LNCaP clone FGC (cell line): ENCODE measurements at places on chromosomes 2 and 18.

- DNase-seq, result no peak
These were observed 169.4 kb downstream of the SMAD7 start for GRCh38 chr18:48781163-48781987.

DNA sequence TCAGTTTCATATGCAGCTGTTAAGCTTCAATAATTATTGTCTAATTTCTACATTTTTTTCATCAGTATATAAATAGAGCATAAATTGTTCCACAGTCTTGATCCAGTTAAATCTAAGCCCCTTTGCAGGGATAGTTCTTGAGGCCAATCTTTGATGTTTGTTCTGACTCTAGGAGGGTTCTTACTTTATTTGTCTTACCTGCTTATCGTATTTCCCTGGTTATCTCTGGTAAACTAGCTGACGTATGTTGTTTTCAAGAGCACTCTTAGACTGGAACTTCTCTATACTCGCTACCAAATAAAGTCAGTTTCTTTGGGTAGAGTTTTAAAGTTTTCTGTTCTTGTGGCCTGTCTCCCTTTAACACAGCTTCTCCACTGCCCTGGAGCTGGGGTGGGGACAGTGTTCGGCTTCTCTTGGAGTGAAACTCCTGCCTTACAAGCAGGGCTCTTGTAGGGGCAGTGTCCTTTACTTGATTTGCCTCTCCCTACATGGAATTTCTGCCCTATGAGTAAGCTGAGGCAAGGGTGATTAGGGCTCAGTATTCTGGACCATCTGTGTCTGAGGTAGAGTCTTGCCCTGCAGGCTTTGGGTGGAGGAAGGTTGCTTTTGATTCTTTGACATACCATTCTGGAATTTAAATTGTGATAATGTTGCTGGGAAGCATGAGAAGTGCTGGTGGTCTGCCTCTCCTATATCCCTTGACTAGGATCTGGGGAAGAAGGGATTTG lies 90.3 kb downstream of the PTPN4 start:
- no peak for DNase-seq

GRCh38 chr2:42754021-42754775 lies 9.7 kb downstream of the OXER1 start:
- DNase-seq, result no peak

DNA sequence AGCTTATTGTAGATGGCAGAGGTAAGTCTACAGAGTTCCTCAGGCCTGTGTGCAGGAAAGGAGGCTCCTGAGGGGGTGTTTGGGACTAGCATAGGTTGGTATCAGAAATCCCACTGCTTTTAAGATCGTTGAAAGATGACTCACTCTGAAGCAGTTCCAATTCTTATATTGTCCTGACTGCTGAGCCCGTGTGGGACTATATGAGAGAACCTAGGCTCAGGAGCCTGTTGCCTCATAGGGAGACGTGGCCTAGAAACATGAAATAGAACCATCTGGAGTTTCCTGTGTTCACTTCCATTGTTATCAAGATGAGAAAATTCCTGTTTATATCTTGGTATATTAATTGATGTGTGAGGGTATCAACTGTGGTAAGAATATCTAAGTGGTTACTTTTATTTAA lies 5.7 kb downstream of the CCT7 start:
- no peak for DNase-seq
